ENCODE measurements at places on chromosomes 7 and 10.

- DNase-seq, result no peak
These were observed 436.1 kb upstream of the FOXK1 start for GRCh38 chr7:4245866-4246470.

DNA sequence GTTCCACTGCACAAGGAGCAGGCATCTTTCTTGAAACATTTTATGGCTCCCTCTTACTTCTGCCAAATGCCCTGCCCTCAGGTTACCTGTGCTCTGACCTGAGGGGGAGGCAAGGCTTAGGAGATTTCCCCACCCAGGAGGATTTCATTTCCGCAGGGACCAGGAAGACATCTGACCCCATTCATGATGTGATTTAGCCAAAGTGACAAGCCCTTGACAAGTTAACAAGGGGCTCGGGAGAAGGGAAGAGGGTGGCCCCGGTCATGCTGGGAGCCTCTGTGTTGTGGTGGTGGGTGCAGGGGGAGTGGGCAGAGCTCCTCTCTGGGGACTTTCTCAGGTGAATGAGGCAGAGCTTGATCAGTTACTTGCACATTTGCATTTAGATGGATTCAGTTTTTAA lies 18.9 kb downstream of the GIMAP5 start:
- DNase-seq, result no peak

- DNase-seq, result no peak
These were observed 91.2 kb upstream of the CCZ1B start for GRCh38 chr7:6917258-6917657.

DNA sequence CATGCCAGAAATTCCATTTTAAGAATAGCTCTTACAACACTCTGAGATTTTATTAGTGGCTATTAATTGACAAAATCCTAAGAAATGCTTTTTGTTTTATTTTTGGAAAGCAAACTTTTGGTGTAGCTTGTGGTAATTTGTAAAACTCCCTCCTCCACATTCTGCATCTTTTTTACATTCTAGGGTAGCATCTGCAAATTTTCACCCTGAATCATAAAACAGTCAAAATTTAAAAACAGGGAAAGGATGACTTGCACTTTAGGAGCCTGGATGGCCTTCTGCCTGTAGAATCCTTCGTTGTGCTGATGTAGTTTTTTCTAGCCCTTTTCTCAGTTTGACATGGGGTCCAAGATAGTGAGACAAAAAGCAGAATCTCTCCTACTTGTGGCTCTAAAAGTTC lies 316.1 kb downstream of the ADRA2A start:
- DNase-seq, result no peak

GRCh38 chr10:119281581-119282071 lies 74.3 kb downstream of the GRK5 start:
- no peak for DNase-seq

- DNase-seq, result no peak
These were observed 213.9 kb downstream of the MAD1L1 start for GRCh38 chr7:2018569-2019460.

DNA sequence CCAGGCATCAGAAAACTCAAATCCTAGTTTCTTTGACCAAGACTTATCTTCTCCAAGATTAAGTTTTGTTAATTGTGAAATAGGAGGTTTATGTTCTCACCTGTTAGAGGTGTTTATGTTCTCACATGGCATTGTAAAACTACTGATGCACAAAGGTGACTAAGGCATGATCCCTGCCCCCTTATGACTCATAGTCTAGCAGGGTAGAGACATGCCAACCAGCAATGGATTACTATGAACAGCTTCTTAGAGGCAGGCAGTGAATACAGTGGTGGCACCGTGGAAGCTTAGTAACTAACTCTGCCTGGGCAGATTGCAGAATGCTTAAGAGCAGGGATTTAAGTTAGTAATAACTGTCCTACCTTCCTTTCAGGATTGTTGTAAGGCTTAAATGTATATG lies 400.9 kb downstream of the SORCS3 start:
- DNase-seq, result no peak

Data from CD4-positive, CD25-positive, alpha-beta regulatory T cell (primary cell).